ENCODE measurements at places on chromosomes 1 and 21.

- peak; percentile 82 for DNase-seq
These were observed 44.5 kb upstream of the CRNN start for GRCh38 chr1:152458384-152459185.

DNA sequence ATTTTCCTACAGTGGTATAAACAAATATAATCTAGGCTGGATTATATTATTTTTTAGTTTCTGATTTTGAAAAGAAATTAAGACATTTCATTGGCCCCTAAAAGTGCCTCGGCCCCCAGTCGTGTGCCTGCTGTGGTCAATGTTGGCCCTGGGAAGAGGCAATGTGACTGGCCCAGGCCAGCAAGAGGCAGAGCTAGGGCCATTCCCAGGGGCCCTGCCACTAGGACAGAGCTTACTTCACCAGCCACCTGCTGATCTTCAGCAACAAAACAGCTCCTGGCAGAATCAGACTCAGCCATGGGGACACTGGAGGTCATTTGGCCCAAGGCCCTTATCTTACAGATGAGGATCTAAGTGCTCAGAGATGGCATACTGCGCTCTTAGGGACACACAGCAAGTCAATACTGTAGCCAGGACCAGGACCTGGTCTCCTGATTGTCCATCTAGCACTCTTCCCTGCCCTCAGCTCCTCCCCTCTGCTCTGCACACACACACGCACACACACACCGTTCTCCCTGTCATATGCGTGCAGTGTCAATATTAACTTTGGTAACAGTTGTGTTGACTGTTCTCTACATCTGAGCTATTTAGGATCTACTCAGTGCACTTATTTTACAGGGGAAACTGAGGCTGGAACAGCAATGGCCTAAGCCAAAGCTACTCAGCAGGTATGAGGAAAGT, 16.6 kb upstream of the KLHDC7A start:
- DNase-seq = no peak

DNA sequence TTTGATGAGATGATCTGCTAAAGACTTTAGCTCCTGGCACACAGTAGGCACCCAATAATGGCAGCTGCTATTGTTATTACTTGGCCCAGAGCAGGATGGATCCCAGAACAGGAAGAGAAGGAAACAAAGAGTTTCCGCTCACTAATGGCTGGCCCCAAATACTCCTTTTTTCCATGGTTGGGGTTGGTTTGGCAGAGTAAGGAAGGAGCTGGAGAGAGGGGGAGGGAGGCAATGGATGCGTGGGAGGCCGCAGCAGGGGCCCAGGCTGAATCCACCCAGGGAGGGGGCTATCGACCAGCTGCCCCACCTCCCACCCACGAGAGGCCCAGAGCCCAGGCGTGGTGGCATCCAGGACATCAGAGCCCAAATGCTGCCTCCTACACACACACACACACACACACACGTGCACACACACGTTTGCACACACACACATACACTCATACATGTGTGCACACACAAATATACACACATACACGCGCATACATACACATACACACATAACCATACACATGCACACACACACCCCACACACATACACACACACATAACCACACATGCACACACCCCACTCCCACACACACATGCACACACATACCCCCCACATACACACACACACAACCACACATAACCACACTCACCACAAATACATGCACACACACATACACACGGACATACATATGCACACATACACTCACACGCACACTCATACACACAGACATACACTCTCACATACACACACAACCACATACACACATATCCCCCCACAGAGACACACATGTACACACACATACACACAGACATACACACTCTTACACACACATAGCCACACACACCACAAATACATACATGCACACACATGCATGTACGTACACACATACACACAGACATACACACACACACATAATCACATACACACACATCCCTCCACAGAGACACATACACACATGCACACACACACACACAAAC, 25.2 kb downstream of the C1QB start:
- DNase-seq = no peak

GRCh38 chr1:97163591-97164275, 442.1 kb downstream of the PTBP2 start:
- DNase-seq = no peak

- DNase-seq = no peak
These were observed 11.7 kb downstream of the TNFSF18 start for GRCh38 chr1:173038875-173039554.

DNA sequence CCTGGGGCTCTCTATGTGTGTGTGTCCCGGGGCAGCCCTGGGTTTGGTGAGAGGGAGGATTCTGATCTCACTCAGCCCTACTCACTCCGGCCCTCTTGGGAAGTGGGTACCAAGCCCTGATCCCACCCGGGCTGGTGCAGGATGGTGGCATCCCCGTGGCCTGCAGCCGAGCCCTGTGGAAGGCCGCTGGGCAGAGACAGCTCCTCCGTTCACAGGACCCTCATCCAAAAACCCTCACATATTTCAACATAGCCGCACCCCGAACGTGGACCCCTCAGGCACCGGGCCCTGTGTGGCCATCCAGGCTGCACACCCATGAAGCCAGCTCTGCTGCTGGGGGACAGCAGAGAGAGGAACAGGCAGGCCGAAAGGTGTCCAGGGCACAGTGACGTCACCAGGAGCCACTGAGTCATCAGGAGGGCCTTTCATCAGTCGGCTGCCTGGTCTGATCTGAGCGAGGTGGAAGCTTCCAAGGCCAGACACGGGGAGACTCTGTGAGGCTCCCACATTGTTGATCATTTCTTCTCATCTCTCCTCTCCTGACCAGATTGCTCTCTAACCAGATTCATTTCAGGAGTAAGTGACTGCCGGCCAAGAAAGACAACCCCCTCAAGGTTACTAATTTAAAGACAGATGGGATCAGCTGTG, 16.2 kb upstream of the GPR157 start:
- no peak for DNase-seq

DNA sequence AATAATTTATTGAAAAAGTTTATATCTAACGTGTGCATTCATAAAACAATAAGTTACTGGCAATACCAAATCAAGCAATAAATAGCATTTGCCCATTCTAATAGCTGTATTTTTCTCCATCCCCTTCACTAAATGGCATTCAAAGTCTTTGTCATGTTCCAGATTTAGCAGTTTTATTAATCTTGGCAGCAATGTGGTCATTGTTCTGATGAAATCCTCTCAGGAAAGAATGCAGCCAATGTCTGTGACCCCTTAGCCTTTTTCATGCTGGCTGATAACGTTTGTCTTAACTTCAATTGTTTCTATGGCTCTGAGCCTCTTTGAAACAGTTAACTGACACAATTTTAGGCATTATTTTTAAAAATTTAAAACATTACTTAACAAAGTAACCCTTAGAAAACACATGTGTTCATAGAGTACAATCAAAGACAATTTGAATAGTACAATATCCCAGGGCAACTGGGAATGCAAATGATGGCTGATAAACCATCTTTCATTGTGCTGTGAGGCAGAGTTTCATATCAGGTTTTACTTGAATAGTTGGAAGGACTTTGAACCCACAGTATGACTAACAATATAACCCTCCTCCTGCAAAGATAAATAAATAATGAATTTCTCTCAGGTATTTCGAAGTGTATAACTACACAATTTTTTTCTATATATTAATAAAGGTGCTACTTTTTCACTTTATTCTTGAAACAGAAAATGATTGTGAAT, 217.5 kb downstream of the LRRIQ3 start:
- DNase-seq = peak; percentile 66

- DNase-seq = no peak
These were observed 388.7 kb downstream of the ST6GALNAC3 start for GRCh38 chr1:76463278-76463677.

DNA sequence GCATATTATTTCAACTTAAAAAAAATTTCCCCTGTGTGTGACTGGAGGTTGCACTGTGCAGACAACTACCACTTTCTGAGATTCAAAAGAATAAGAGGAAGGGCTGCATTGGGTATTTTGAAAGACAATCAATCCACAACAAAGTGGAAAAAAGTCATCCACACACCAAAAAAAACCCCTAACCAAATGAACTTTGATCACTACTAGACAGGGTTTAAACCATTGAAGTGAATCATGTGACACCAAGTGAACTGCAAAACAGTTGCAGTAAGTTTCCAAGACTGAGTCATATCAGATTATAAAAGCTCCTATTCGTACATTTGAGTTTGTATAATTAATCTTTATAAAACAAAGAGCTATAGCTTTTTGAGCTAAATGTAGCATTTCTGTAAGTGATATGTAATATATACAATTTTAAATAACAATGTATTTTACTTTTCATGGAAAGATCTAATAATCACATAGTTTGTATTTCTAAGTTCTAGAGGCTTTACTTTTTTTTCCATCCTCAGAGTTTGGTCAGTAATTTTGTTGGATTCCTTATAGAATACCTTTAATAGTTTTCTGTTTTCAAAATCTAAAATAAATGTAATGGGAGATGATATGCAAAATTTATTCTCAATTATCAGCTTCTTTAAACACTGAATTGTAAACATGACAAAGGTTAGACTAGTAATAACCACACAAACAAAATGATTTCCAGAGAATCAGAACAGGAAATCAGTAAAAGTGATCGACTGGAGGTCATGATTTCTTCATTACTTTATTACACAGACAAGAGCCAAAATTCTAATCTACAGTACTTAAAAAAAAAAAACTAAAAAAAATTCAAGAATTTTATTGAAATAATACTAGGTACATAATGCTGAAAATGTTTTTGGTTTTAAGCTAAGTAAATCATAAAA, 50.5 kb upstream of the GFI1 start:
- no peak for DNase-seq

- no peak for DNase-seq
These were observed 21.6 kb upstream of the POFUT2 start for GRCh38 chr21:45309069-45309986.

GRCh38 chr1:37509181-37509580, 5.4 kb downstream of the MEAF6 start:
- no peak for DNase-seq

DNA sequence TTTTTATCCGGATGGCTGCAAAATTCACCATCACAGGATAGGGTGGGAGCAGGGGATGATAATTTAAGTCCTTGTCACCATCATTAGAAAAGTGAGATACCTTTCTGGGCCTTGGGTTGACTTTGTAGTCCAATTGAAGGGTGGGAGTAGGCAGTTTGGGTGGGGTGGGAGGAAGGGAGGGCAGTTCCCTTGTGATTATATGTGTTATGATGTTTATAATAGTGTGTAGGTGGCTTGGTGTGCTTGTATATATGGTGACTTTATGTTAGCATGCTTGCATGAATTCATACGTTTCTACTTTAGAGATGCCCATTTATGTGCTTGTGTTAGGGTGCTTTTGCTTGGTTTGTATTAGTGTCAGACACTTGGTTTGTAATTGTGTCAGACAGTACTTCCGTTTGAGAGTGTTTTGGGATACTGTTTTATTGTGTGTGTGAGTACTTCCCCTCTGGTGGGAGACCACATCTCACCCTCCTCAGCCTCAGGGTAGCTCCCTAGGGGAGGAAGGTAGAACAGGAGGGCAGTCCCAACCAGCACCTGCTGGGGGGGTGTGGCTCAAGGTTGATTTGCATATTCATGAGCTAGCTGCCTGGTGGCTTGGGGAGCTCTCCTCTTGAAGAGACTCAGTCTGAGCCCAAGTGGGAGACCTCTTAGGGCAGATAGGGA, 6.3 kb upstream of the POU3F1 start:
- no peak for DNase-seq

- DNase-seq = no peak
These were observed 2.1 kb downstream of the HMGN1 start for GRCh38 chr21:39346671-39347331.

GRCh38 chr1:167799747-167800146, 78.0 kb downstream of the MPZL1 start:
- no peak for DNase-seq

GRCh38 chr1:222031318-222031717, 289.4 kb upstream of the DUSP10 start:
- no peak for DNase-seq

Measured in globus pallidus (tissue), 1 donor.